ENCODE measurements at places on chromosomes 3 and 15.

DNA sequence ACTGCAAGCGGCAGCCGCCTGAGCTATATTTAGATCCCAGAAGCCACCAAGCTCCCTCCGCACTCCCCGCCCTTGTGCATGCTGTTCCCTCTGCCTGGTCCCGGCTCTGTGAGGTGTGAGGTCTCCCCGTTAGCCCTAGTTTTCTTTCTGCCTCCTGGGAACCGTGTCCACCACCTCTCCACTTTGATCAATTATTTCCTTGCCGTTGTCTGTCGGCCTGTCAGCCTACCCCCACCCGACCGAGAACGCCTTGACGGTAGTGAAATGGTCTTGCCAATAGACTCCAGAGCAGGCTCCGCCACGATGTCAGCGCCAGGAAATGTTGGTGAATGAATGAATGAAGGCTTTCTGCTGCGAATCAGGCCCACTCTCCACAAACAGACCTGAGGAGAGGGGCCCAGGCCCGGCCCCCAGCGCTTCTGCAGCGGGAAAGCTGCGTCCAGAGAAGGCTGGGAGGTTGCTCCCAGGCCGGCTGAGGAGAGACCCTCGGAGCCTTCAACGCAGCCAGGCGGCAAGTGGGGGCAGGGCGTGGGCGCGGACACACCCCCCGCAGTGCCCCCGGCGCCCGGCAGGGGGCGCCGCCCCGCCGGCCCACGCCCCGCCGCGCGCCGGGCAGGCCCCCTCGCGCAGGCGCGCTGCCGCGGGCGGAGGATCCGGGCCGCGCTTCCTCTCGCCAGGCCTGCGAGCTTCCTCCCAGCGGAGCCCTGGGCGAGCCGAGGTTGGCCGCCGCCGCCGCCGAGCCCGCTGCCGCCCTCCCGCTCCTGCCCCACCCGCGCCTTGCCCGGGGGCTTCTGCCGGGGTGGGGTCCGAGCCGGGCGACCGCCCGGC, at the start of gene CSK:
TSS of gene CSK (plus strand) at position 650 of the 828 bp plus-strand sequence. CDS start 16,218 bp downstream, outside the sequence.
- DNase-seq, result no peak

DNA sequence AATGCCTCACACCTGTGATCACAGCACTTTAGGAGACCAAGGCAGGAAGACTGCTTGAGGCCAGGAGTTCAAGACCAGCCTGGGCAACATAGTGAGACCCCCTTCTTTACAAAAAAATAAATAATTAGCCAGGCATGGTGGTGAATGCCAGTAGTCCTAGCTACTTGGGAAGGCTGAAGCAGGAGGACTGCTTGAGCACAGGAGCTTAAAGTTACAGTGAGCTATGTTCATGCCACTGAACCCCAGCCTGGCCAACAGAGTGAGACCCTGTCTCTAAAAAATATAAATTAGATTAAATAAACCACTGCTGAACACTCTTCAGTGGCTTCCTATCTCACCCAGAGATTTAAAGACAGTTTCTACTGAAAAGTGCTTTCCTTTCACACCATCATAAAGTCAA, 6.2 kb downstream of the IFT80 start:
- DNase-seq, result no peak

DNA sequence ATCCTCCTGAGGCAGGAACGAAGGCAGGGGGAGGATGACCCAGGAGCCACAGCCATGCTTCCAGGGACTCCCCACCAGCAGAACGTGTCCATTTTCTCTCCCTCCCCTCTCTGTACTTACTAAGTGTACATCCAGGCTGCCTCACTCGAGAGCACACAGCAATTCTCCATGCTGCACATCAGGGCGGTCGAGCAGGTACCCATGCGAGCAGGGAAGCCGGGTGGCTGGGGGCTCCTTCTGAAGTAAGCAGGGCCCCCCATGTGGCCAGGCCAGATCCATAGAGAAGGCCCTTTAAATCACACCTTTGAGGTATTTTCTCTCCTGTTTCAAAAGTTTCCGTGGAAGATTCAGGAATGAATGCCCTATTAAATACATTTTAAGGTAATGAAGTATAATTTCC, 41.2 kb upstream of the SLC6A11 start:
- DNase-seq, result no peak

DNA sequence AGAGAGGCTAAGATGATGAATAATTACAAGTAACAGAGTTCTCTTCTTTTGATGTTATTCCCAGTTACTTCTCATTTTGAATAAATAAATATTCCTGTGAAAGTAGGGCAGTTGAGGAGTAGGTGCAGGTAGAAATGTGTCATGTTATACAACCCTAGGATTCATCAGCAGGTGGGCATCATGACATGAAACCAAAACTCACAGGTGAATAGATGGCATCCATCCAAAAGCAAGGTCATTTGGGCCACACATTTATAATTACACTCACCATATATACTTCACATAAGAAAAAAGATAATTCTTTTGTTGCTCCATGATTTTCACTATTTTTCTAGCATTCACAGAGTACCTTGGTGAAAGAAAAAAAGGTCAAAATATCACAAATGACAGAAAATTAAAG, 273.6 kb downstream of the ZBBX start:
- DNase-seq, result no peak

GRCh38 chr3:107911337-107912000, 179.4 kb downstream of the CD47 start:
- DNase-seq, result no peak

- no peak for DNase-seq
Observed at GRCh38 chr3:57164657-57165573, at the start of gene IL17RD. IL17RD (minus strand) TSS chr3:57165353; CDS start chr3:57165286, 67 bp downstream.

- no peak for DNase-seq
Observed at GRCh38 chr3:32813180-32813579, 4.6 kb upstream of the TRIM71 start.

- DNase-seq, result no peak
Observed at GRCh38 chr3:170602556-170602955, 16.7 kb upstream of the SLC7A14 start.

GRCh38 chr15:82709081-82709420, 624 bp downstream of the AP3B2 start:
- DNase-seq, result no peak

GRCh38 chr3:197798863-197799262, 7.8 kb downstream of the LRCH3 start:
- no peak for DNase-seq

DNA sequence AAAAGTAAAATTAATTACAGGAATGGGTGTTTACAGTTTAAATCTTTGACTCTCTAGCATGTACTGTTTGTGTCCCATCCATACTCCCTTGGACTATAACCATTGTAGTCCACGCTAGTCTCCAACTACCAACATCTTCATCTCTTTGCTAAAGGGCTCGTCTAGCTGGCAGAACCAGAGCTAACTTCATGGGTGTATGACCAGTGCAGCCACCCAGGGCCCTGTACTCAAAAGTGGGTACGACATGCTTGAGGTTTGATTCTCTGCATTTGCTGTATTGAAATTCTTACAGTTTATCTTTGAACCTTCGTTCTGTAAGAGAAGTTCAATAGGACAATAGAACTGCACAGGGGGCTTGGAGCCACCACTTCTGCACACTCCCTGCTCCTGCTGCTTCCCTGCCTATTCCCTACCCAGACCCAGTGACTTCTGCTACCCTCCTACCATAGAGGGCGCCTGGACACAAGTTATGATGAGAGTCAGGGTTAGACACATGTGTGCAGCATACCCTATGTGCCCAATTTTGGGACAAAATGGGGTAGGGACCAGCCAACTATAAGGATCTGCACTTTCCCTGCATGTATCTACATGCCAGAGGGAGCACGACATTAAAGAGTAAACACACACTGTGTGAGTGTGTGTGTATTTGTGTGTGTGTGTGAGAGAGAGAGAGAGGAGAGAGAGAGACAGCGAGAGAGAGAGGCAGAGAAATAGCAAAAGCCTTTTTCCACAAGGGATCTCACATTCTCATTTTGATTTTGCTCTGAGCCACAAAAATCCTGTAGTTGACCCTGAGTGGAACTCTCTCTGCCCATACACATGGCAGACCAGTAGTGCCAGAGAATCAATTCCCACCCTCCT, 59.0 kb upstream of the NECTIN3 start:
- no peak for DNase-seq

DNA sequence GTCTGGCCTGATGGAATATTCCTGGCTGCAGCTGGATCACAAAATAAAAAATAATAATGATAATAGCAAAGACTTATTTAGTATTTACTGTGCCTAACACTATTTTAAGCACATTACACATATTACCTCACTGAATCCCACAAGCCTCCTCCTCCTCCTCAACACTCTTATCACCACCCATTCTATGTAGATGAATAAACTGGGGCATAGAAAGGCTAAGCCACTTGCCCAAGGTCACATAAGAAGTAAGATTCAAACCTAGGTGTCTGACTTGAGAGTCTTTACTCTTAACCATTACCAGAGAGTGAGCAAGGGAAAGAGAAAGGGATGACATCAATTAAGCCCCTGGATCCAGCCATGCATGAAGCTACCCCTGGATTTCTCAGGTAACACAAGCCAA, 493.1 kb downstream of the SHQ1 start:
- DNase-seq, result no peak

- DNase-seq, result no peak
Observed at GRCh38 chr15:38017721-38018120, 83.3 kb downstream of the TMCO5A start.

- no peak for DNase-seq
Observed at GRCh38 chr3:30253832-30254231, 352.6 kb upstream of the TGFBR2 start.

Measured in cerebellar nuclear complex (tissue), 1 donor.